Spleen (tissue), 13 donors: ENCODE measurements at places on chromosomes 13 and 19. TPM values are rescaled to one million over a fixed set of nuclear protein-coding genes. Genes with fewer than 3 reads are reported as not detected.

The EVI5L gene
- polyA plus RNA-seq, result 9.3 TPM

The SBNO2 gene
- 29.8 TPM for polyA plus RNA-seq

The USHBP1 gene
- polyA plus RNA-seq, result 3.1 TPM

The C19orf33 gene
- 53.6 TPM for polyA plus RNA-seq

The COMP gene
- 0.13 TPM for polyA plus RNA-seq

The ANKRD24 gene
- 1.4 TPM for polyA plus RNA-seq

The PIAS4 gene
- 6.4 TPM for polyA plus RNA-seq

The MIR17HG gene
- 6.0 TPM for polyA plus RNA-seq

The SIGLEC12 gene
- polyA plus RNA-seq, result 2.0 TPM

The OR10H1 gene
- polyA plus RNA-seq, result not detected

- peak; percentile 80 for DNase-seq
These were observed 31.4 kb upstream of the MTIF3 start for GRCh38 chr13:27481766-27482165.

- DNase-seq, result no peak
These were observed 23.6 kb downstream of the TUBA3C start for GRCh38 chr13:19158006-19158405.

GRCh38 chr19:34788074-34788473, 15.1 kb upstream of the ZNF599 start:
- DNase-seq, result no peak

GRCh38 chr13:26307701-26308100, 53.8 kb downstream of the CDK8 start:
- no peak for DNase-seq

DNA sequence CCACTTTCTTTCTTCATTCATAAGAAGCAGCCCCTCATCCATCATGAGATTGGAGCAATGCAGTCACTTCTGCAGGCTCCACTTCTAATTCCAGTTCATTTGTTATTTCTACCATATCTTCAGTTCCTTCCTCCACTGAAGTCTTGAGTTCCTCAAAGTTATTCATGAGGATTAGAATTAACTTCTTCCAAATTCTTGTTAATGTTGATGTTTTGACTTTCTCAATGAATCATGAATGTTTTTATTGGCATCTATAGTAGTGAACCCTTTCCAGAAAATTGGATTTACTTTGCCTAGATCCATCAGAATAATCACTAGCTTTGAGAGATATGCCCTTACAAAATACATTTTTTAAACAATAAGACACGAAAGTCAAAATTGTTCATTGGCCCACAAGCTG, 2567.7 kb upstream of the PCDH20 start:
- no peak for DNase-seq

DNA sequence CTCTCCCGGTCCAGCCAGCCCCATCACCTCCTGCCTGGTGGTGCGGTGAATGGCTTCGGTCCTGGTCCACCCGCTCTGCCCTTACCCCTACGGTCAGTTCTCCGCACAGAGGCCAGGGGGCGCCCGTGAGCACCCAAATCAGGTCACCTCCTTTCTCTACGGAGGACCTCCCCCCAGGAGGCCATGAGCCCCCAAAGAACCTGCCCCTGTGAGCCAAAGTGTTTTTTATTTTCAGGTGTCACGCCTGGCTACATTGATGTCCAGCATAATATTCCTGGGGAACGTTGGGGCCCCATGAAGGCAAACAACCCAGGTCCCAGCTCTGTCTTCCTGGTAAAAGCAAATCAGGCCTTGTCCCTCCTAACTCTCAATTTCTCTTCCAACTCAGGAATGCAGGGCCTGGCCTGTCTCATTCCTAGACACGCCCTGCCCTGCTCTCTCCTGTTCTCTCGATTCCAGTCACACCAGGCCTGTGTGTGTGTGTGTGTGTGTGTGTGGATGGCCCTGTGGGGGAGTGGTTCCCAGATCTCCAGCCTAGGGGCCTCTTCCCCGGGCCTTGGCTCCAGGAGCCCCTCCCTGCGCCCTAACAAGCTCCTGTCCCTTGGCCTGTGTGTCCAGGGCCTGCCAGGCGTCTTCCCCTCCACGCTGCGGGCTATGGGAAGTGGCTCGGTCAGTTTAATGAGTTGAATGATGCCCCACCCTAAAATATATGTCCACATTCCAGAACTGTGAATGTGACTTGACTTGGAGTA, 9.7 kb upstream of the GIPC1 start:
- DNase-seq, result peak; percentile 92

GRCh38 chr13:24624801-24625231, 55.4 kb upstream of the ATP12A start:
- no peak for DNase-seq

GRCh38 chr19:3005345-3005744, 23.7 kb downstream of the TLE2 start:
- DNase-seq, result no peak

DNA sequence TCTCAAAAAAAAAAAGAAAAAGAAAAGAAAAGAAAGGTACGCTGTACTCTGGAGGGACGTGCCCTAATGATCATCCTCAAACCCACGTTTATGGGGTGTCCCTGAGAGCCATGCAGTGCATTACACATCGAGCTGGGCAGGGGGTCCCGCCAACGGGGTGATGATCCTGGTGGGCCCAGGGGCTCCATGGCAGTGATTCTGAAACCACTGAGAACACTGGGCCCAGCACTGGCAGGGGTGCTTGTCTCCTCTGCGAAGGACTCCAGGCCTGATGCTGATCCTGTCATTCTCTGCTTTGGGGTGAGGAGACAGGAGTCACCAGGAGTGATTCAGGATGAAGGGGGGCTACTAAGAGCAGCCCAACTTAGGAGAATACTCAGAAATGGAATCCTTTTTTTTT, 18.7 kb downstream of the MOB3A start:
- DNase-seq, result no peak

DNA sequence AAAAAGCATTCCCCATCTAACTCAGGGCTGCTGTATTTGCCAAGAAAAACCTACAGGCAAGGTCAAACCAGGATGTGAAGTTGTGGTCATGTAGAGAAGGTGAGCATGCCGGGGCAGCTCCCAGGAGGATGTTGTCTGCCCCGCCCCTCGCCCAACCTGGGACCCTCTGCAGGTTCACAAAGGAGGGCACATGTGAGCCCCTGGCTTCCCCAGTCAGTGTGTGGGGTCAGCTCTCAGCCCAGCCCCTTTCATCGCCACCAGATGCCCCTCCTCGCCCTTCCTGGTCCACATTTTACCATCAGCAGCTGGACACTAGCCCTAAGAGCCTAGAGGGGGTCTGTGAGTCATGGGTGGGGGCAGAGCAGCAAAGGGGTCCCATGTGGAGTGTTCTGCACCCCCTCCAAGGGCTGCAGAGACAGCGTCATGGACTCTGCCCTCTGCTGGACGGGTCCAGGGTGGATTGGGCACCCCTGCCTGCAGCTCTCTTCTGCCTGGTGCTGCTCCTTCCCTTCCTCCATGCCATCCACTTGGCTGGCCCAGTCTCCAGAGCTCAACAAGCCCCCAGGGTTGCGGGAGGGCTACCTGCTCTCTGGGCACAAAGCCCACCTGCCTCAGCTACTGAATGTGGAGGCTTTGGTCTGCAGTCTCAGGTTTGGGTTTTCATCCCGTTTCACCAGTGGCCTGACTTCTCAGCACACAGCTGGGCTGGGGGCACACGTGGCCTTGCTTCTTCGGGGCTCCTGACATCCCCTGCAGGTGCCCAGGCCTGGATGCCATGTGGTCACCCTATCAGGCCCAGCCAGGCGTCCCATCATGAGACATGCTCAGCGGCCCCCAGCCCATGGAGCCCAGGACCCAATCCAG, 3.7 kb downstream of the PLEKHF1 start:
- peak; percentile 78 for DNase-seq

- DNase-seq, result peak; percentile 67
These were observed 7.5 kb downstream of the TEX29 start for GRCh38 chr13:111327730-111328573.

GRCh38 chr19:30023330-30023729, 81.3 kb downstream of the URI1 start:
- no peak for DNase-seq

- no peak for DNase-seq
These were observed 156.4 kb upstream of the KL start for GRCh38 chr13:32859707-32860292.

DNA sequence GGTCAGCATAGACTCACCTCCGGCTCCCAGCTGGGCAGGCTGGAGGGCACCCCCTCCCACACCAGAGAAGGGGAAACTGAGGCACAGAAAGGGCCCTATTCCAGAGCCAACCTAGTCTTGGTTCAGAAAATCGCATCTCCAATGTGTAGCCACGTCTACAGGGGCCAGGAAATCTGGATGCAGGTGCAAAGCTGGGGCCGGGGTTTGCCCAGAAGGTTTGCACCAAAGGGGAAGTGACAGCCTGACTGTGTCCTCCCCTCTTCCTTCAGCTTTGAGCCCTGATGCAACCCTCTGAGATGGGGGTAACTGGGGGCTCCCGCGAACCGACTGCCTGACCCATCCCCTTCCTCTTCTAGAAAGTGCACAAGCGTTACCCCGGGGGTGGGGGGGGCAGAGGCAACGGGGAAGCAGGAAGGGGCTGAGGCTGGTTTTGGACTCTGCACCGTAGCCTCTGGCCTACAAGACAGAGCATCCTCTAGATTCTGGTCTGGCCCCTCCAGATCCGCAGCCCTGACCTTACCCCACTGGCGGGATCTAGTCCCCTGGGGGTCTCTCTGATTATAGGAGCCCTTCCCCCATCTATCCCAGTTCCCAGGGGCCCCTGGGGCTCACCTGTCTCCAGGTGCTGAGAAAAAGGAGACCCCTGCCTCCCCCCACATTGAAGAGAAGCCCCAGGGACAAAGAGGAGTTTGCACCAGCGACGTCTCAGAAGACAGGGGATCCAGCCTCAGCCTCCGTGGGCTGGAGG, 1.1 kb upstream of the ONECUT3 start:
- DNase-seq, result no peak

- DNase-seq, result no peak
These were observed 413.2 kb downstream of the LMO7 start for GRCh38 chr13:76049376-76049746.

DNA sequence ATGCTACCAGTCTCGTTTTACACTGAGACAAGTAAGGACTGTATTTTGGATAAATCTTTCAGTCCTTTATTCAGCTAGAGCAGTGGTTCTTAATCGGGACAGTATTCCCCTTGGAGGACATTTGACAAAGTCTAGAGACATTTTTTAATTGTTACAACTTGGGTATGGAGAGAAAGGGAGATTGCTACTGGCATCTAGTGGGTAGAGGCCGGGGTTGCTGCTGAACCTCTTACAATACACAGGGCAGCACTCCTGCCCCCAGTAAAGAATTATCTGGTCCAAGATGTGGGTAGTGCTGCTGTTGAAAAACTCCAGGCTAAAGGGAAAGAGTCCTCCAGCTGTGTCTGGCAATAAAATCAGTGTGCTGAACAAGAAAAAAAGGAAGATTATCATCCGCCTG, 334.8 kb downstream of the SLC7A1 start:
- DNase-seq, result no peak

DNA sequence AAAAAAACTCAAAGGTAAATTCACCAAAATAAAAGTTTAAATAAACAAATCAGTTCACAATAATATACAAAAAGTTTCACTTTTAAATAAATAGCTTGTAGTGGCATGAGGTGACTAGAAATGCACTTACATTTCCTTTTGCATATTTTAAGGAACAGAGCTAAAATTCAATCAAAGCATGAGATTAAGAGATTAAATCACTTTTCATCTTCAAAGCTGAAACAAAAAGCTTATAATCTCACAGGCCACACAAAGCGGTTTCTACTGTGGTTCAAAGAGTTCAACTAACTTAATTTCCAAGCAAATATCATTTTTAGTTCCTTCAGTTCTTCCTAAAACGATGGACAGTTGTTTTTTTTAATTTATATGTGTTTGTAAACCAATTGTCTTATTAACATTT, 38.9 kb downstream of the TSC22D1 start:
- DNase-seq, result no peak

DNA sequence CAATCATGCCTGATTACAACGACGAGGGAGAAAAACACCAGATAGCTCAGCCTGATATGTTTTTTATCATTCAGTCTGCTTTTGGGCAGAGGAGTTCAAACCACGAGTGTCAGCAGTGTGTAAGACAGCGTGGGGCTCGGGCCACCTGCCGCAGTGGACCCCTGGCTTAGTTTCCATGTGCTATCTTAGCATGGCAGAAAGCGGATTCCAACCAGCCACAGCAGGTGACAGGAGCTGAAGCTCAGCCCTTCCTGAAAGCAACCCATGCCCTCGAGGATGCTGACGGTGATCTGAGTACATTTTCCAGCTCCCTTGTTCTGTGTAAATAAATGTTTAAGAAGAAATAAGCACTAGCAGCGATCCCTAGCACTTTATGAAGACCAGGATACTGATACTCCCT, 32.2 kb upstream of the MBNL2 start:
- DNase-seq, result no peak

- no peak for DNase-seq
These were observed 341.8 kb downstream of the OXGR1 start for GRCh38 chr13:96652506-96652905.

DNA sequence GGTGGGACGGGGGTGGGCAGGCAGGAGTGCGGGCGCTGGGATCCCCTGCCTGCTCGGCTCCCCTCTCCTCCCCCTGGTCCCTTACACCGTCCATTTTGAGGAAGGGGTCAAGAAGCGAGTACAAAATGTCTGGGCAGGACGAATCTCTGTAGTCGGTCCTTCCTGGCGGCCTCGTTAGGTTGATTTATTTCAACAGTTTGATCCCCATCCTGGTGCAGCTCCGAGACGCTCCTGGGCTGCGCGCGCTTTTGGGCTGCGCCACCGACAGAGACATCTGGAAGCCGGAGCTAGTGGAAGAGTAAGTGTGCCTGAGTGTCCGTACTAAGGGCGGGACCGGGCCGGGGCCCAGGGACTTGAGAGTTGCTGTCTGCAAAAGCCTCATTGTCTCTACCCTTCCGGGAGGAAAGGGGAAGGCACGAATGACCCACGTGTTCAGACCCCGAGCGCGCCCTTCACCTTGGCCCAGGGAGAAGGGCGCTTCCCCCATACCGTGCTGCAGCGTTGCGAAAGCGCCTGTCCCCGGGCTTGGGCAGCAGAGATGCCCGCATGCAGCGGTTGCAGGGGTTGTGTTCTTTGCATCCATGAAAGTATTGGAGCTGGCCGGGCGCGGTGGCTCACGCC, 1.8 kb downstream of the ZNF114 start:
- DNase-seq, result peak; percentile 85

DNA sequence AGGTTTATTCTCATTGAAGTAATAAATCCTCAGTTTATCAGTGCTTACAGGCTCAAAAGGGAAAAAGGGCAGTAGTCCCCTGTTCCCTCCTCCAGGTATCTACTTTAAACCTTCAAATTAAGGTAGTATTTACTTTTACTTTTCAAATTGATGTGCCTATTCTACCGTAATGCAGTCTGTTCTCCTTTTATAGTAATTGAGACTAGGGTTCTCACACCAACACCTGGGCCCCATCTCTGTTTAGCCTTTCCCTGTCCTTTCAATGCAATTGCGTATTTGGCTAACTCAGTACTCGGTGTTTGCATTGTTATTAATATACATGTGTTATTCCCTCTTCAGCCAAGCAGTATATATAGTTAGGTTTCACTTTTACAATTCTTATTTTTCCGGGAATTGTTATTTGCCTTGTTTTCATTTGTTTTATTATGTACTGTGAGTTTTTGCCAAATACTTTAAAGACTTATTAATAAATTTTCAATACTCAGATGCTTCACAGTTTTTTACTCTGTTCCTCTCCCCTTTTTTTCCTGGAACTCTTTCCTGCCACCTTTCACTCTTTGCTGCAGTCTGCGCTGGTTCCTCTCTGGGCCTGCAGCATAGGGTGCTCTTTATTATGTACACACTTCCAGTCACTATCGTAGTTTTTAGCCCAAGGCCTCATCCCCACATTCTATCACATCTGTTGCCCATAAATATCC, 30.3 kb downstream of the USPL1 start:
- DNase-seq, result no peak
